ENCODE measurements at places on chromosomes 5 and 9. TPM values are rescaled to one million over a fixed set of nuclear protein-coding genes. Genes with fewer than 3 reads are reported as not detected.

MSMP gene
- total RNA-seq, result not detected

PGM5 gene
- total RNA-seq, result not detected

OTULIN gene
- 23.6 TPM for total RNA-seq

OR1Q1 gene
- total RNA-seq, result not detected

NRARP gene
- total RNA-seq, result 2.1 TPM

LHX3 gene
- not detected for total RNA-seq

FBP1 gene
- total RNA-seq, result not detected
